ENCODE measurements at places on chromosomes 5 and 9.

DNA sequence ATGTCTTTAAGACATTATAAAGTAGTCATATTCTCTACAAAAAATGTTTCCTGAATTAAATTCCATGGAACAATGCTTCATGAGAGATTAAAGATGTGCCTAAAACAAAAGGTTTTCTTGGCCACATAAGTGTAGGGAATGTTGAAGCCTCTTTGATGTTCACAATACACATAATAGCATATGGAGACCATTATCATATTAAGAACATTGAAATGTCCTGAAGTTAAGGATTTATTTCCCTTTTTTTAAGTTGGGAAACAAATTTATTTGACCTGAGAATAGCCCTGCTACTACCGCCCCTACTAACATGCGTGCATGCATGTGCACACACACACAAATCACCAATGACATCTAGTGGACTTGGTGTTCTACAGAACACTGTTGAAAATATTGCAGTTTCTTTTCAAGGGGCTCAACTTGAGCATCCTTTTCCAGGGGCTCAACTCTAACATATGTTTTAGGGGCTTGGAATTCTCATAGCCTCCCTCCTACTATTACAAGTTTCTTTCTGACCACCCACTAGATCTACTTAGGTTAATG is 124.9 kb upstream of the C6 start:
- no peak for DNase-seq

DNA sequence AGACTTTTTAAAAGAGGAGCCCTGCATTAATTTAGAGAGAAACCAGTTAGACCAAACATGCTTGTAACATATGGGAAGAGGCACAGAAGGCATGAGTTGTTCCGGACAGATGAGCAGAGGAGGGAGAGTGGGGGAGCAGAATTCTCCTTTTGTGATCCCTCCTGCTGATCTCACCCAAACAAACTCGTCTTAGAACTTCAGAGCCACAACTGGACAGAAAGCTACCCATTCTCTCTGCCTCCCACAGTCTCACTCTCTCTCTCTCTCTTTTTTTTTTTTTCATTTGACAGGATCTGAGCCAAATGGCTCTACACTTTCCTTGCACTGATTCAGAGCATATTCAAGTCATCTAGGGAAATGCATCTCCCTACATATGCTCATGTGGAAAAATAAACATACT is 196.0 kb upstream of the PAPPA start:
- DNase-seq: no peak

- no peak for DNase-seq
These were observed 221.3 kb upstream of the DAPK1 start for GRCh38 chr9:87276327-87276841.

DNA sequence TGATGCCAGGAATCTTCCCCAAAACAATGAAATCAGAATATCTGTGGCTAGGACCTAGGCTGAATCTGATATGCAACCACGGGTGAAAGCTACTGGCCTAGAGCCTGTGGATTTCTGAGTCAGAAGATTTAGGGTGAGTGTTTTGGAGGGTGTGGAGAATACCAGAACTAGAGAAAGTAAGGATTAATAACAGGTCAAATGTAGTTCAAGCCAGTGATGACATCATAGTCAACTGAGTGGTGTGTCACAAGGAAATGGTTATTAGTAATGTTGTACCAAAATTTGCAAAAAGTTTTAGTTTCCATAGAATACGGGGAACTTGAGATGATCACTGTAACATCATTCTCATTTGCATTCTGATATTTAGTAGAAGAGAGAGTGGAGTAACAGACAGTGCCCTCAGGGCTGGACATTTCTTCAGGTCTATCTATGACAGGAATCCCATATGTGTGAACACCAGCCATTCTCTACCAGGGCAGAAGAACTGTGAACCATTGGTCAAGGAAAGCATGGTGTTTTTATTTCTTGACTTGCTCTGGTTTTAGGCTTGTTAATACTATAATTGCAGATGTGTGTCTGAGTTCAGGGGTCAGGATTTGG is 3.7 kb downstream of the GALNT12 start:
- no peak for DNase-seq

DNA sequence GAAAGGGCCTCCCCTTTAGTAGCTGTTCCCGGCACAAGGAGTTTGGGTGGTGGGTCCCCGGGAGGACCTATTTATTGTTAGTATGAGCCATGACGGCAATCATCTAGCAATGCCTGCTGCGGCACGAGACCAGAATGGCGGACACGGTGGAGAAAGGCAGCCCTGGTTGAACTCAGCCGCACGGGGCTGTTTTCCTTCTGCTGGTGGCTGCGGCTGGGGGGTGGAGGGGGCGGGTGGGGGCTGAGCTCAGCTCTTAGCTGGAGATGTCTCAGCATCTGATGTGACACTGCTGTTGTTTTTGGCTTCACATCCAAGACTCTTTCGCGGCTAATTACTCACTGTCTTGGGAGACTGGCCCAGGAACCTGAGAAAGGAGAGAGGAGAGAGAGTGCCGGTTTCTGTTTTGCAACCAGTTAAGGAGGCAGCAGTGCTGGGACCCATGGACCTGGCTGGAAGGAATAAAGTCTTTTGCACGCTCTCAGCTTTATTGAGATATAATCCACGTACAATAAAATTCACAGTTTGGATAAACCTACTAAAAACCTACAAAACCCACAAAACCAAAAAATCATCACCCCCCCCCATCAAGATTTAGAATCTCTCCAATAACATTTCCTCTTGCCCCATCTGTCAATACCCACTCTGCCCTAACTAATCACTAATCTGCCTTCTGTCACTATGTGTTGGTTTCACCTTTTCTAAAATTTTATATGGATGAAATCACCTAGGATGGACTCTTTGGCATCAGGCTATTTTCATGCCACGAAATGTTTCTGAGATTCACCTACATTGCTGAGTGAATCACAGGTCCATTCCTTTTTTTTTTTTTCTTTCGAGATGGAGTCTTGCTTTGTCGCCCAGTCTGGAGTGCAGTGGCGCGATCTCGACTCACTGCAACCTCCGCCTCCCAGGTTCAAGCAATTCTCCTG is 81.8 kb upstream of the NEURL1B start:
- DNase-seq: no peak

GRCh38 chr9:2496934-2497333 is 124.7 kb upstream of the VLDLR start:
- DNase-seq: no peak

DNA sequence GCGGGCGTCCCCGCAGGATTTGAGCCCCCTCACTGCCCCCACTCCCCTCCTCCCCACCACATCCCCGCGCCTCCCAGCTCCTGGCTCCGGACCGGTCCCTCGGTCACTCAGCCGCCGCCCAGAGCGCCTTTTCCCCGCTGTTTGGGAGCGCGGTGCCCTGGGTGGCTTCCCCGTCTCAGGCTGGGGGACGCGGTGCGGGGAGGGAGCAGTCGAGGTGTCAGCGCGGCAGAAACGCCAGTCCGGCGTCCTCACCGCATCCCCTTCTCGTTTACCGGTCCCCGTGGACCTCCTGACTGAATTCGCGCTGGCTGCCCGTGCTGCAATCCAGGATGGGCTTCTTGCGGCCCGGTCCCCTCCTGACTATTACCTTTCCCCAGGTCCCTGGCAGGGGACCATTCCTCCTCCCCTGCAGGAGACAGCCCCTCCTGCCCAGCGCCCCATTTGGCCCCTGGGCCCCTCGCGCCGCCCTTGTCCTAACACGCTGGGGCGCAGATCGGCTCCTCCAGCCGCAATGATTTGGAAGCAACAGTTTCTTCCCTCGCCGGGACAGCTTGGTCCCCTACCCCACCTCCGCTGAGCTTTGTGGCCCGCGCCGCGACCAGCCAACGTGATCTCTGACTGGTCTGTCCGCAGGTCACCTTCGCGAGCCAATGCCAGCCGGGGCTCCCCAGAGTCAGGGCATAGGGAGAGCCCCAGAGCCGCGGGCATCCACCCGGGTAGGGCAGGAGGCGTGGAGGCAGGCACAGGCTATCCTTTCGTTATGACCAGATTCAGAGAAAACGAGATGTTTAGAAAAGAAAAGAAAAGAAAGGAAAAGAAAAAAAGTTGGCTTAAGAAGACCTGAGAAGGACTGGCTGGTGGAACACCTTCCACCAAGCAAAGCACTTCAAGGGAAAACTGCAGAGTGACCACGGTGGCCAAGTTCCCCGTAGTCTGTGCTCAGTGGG is 1.2 kb downstream of the ANKRD33B start:
- DNase-seq: no peak

GRCh38 chr5:107712359-107712870 is 41.7 kb upstream of the EFNA5 start:
- no peak for DNase-seq

DNA sequence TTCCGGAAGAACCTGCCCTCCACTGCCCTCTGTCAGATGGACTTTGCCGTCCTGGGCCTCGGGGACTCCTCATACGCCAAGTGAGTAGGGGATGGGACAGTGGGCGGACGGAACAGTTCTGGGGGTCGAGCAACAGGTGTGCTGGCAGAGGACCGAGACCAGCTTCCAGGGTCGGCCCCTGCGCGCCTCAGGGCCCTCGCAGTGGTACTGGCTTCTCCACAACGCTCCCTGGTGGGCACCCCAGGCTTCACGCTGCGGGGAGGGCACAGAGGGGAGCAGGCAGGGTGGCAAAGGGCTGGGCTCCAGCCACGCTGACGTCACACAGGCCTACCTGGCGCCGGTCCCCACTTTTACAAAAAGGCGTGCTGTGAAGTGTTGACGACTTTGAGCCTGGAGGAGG is 7.0 kb downstream of the NDOR1 start:
- no peak for DNase-seq

DNA sequence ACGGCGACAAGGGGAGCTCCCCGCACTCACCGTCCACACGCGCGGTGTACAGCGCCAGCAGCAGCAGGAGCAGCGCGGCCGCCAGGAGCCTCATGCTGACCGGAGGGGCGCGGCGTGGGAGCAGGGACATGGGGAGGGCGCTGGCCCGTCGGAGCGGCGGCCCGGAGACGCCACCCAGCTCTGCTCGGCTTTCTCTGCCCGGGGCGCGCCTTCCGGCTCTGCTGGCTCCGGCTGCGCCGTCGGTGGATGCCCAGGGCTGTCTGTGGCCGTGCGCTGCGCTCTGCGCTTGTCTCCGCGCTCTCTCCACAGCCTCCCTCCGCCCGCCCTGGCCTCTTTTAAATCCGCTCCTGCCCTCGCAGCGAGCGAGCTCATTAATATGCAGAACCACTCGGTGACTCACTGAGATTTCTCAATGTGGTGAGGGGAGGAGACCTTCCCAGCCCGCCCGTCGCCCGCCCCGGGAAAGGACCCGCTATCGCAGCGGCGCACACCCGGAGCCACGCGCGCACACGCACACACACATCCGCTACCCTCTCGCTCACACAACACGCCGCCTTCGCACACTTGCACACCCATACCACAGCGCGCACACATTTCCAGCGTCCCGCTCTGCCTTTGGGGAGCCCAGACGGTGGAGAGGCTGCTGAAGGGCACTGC is at the start of gene CXCL14:
Gene CXCL14, minus strand, starts transcription at position 307 of the 657 bp plus-strand sequence. Its CDS starts 213 bp downstream, at position 94.
- no peak for DNase-seq

DNA sequence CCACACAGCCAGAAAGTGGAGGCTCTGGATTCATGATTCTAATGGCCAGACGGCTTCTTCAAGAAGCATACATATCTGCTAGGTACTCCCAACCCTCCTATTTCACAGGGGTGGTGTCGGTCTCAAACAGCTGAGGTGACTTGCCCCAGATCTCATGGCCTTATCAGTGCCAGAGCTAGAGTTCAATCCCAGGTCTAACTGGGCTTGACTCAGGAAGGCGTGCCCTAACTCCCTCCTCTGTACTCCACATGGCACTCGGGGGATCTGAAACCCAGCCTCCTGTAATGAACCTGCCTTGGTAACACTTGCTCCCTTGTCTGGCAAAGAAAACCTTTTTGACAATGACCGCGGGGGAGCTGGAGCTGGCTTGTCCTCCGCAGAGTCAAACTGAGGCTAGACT is 2.1 kb downstream of the QRFP start:
- no peak for DNase-seq

DNA sequence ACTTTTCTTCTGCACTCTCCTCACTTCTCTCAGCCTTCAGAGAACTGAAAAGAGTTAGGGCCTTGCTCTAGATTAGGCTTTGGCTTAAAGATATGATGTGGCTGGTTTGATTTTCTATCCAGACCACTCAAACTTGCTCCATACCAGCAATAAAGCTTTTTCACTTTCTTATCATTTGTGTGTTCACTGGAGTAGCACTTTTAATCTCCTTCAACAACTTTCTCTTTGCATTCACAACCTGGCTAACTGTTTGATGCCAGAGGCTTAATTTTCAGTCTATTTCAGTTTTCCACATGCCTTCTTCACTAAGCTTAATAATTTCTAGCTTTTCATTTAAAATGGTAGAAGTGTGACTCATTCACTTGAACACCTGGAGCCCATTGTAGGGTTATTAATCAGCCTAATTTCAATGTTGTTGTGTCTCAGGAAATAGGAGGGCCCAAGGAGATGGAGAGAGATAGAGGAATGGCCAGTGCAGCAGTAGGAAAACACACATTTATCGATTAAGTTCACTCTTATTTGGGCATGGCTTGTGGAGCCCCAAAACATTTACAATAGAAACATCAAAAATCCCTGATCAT is 5.9 kb downstream of the ATPSCKMT start:
- DNase-seq: no peak

- DNase-seq: peak; percentile 92
These were observed 125.1 kb downstream of the C9orf50 start for GRCh38 chr9:129495620-129496472.

DNA sequence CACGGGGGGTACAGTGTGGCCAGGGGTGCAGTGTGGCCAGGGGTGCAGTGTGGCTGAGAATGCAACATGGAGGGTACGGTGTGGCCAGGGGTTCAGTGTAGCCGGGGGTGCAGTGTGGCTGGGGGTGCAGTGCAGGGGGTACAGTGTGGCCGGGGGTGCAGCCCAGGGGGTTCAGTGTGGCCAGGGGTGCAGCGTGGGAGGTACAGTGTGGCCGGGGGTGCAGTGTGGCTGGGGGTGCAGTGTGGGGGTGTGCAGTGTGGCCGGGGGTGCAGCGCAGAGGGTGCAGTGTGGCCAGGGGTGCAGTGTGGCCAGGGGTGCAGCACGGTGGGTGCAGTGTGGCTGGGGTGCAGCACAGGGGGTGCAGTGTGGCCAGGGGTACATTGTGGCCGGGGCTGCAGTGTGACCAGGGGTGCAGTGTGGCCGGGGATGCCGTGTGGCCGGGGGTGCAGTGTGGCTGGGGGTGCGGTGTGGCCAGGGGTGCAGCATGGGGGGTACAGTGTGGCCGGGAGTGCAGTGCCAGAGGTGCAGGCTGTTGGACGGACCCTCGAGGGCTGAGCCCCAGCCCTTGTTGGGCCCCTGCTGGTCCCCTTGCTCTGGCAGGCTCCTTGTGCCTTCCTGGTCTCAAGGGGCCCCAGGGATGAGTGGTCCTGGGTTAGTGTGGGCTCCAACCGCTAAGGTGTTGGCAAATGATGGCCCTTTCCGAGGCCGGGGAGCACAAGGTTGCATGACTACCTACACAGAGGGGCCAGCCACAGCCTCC is 17.9 kb downstream of the TPPP start:
- DNase-seq: no peak

DNA sequence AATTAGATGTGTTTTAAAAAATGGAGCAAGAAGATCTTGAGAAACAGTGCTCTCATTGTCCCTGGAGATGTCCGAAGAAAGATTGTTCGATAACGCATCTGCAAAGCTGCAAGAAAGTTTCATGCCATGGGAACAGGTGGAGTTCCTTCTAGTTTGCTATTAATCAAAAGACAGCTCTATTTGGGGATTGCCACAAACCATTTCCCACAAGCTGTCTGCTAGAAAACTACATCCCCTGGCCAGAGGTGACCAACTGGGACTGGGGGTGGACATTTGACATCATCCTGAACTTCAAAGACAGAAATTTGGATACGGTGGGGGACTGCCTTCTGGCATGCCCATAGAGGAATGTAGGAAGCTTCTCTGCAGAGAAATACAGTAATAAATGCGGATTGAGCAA is 50.8 kb upstream of the OSMR start:
- DNase-seq: no peak

GRCh38 chr5:45035991-45036390 is 227.2 kb downstream of the MRPS30 start:
- no peak for DNase-seq

Data from GM13977 (cell line).